ENCODE measurements at places on chromosomes 12 and 14.

- no peak for DNase-seq
These were observed 130.8 kb upstream of the PRKD1 start for GRCh38 chr14:30058401-30058800.

- DNase-seq = no peak
These were observed 58.4 kb downstream of the SLC25A21 start for GRCh38 chr14:37114002-37114401.

DNA sequence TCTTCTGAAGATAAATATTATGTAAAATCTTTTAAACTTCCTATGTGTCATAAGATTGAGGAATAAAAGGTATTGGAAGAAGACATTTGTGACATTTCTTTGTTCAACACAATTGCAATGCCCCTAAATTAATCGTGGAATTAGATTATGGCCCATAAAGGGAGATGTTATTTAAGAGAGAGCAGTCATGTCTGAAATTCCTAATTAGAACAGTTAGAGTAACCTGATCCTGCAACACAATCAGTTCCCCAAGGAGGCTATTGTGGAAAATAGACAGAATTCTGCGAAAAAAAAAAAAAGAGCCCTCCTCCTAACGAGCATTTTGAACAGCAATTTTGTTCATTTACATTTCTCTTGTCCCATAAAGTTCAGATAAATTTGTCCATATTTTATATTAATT is 339.5 kb downstream of the PAWR start:
- DNase-seq = no peak

- DNase-seq = no peak
These were observed 31.8 kb upstream of the MIS18BP1 start for GRCh38 chr14:45284802-45285201.

GRCh38 chr12:55703288-55703687 is 4.4 kb downstream of the ITGA7 start:
- no peak for DNase-seq

- no peak for DNase-seq
These were observed 67.2 kb downstream of the PAH start for GRCh38 chr12:102849722-102850447.

- no peak for DNase-seq
These were observed 32.3 kb downstream of the DRAM1 start for GRCh38 chr12:101909646-101910045.

DNA sequence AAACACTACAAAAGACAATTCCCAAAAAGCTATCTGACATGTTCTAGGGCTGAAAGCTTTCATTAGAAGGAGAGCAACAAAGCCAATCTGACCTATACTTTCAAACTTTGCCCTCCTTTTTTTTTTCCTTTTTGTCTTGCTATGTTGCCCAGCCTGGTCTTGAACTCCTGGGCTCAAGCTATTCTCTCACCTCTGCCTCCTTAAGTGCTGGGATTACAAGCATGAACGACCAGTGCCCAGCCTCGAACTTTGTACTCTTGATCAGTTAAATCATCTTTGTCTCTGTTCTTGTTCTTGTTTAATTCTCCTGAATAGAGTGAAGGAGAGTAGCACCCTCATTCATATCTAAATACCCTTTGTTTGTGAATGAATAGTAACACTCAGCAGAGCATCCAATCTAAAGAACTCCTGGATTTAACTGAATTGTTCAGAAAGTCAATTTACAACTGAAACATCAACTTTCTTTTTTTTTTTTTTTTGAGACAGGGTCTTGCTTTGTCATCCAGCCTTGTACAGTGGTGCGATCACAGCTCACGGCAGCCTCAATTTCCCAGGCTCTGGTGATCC is 22.1 kb downstream of the ERP29 start:
- DNase-seq = peak; percentile 83

GRCh38 chr14:50676814-50677516 is 8.9 kb upstream of the SAV1 start:
- no peak for DNase-seq

GRCh38 chr12:57746025-57746424 is 1.2 kb downstream of the TSPAN31 start:
- DNase-seq = no peak

- no peak for DNase-seq
These were observed 104.2 kb upstream of the MAP1LC3B2 start for GRCh38 chr12:116454950-116455447.

- no peak for DNase-seq
These were observed 28.2 kb downstream of the SOX5 start for GRCh38 chr12:23921099-23921856.

- DNase-seq = no peak
These were observed 5.4 kb upstream of the ACVRL1 start for GRCh38 chr12:51901881-51902280.

DNA sequence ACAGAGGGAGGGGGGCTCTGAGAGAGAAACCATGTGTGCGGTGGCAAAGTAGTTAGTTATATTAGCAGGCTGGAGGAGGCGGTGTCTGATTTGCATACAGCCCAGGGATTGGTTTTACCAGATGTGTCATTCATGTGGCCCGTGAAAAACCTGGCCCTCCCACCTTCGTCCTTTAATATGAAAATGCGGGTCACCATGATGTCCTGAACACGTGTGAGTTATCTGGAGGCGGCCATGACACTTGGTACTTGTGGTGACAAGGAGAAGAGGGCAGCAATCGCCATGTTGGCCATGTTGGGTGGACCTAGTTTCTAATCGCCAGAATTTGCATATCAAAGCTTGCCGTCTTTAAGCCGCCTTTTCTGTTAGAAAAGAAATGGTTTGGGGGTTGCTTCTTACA is 108.8 kb downstream of the RAD51B start:
- DNase-seq = peak; percentile 66

DNA sequence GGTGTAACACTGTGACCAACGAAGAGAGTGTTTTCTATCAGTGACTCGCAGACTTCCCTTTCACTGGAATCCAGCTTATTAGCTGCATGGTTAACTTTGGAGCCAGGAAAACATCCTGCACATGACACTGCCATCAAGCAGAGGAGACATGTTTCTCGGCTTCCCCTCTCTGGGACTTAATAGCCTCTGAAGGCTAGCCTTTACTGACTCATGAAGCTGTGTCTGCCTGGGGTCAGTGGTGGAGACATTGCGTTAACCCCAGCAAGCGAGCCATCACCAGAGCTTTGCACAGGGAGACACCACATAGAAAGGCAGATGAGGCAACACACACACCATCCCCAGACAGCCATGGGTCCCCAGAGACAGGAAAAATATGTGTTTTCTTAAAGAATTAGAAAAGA is 126.9 kb upstream of the PRICKLE1 start:
- no peak for DNase-seq

DNA sequence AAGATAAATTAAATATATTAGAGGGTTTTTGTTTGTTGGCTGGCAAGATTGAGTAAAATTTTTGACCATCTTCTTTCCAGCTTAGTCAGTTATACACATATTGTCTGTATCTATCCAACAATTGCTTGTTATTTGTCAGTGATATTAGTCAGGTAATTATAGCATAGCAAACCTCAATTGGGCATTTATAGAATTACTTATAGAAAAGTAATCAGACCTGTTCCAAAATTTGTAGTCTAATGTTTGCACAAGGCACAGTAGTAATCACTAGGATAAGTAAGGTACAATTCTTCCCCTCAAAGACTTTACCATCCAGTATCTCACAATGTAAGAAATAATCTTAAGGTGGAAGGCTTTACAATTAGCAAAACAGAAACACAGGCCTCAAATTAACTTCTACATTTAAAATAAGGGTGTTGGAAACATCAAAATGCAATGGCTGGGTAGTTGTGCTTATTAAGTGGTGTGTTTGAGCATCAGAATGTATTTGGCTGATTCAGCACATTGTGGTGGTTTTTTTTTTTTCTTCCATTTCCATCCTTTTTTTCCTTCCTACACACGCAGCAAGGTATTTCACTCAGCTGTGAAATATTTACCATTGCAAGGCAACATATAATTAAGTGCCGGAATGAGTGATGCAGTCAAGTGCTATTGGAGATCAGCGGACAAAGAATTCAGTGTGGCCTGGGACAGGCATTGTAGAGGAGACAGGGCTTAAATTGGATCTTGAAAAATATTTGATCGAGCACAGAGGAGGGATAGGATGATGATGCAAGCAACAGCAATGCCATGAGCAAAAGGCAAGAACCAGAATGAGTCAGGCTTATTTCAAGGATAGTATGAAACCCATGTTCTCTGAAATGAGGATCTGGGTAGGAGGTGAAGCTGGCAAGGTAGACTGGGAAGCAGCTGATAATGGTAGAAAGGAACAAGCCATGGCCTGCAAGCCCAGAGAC is 178.2 kb downstream of the AKAP6 start:
- DNase-seq = no peak

DNA sequence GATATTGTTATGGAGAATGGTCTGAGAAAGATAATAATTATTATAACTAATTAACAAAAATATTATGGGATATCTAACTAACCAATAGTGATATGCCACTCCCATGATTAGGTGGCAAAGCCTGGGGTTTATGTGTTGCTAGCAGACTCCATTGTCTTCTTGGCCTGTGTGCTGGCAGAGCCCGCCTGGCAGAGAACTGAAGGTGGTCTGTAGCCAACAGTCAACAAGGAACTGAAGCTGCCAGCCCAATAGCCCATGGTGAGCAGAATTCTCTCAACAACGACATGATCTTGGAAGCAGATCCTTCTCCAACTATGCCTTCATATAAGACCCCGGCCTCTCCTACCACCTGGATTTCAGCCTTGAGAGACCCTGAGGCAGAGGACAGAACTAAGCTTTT is 258.8 kb downstream of the SLC15A4 start:
- no peak for DNase-seq

DNA sequence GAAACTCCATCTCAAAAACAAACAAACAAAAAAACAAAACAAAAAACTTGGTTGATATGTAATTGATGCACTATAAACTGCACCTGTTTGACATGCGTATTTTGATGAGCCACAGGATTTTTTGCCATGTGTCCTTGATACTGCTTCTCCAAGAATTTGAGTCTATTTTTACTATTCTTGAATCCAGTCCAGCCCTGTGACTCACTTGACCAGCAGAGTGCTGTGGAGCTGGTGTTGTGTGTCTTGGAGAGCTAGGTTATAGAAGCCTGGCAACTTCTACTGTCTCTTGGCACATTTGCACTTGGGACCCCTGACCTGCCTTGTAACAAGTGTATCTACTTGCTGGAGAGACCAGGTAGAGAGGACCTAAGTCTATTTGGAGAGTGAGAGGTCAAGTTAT is 52.0 kb downstream of the KLRG1 start:
- no peak for DNase-seq

GRCh38 chr12:41101806-41102205 is 86.3 kb upstream of the PDZRN4 start:
- no peak for DNase-seq

- peak; percentile 18 for DNase-seq
These were observed 49.8 kb upstream of the USP15 start for GRCh38 chr12:62210422-62210821.

All from HAP-1 (cell line).